ENCODE measurements at places on chromosomes 12 and 14.

DNA sequence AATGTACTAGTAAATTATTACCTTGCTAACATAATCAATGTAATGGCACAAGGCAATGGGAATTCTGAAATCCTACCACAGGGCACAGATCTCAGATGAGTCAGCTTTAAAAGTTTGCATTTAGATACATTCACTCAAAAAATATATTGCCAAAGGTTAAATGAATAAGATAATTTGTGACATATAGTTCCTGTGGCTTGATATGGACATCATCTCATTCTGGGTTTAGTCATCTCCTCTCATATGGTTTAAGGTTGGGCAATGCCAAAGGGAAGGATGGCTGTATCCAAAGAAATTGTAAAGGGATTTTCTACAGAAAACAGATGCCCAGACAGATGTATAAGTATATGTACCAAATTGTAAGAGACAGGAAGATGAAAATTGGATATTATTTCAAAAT, 1065.0 kb downstream of the LRFN5 start:
- no peak for DNase-seq

DNA sequence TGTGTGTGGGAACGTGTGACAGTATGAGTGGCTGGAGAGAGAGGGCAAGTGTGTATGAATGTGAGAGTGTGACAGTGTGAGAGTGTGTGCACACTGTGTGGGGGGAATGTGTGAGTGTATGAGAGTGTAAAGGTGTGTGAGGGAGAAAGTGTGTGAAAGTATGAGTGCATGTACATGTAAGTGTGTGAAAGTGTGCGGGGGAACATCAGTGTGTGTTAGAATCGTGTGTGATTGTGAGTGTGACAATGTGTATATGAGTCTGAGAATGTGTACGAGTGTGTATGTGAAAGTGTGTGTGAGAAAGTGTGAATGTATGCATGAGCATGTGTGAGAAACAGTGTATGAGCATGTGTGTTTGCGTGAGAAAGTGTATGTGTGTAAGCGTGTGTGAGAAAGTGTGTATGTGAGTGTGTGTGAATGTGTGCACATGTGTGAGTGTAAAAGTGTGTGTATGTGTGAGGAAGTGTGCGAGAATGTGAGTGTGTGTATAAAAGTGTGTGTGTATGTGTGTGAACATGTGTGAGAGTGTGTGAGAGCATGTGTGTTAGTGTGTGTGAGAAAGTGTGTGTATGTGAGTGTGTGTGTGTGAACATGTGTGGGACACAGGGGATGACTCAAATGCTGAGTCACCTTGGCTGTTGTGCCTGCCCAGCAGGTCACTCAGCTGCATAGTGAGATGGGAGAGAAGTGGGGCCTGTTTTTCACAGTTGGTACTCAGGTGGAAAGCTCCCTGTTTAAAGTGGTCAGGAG, 220.5 kb upstream of the TBX3 start:
- DNase-seq = no peak

GRCh38 chr12:108701779-108702441, 29.4 kb downstream of the CORO1C start:
- no peak for DNase-seq

DNA sequence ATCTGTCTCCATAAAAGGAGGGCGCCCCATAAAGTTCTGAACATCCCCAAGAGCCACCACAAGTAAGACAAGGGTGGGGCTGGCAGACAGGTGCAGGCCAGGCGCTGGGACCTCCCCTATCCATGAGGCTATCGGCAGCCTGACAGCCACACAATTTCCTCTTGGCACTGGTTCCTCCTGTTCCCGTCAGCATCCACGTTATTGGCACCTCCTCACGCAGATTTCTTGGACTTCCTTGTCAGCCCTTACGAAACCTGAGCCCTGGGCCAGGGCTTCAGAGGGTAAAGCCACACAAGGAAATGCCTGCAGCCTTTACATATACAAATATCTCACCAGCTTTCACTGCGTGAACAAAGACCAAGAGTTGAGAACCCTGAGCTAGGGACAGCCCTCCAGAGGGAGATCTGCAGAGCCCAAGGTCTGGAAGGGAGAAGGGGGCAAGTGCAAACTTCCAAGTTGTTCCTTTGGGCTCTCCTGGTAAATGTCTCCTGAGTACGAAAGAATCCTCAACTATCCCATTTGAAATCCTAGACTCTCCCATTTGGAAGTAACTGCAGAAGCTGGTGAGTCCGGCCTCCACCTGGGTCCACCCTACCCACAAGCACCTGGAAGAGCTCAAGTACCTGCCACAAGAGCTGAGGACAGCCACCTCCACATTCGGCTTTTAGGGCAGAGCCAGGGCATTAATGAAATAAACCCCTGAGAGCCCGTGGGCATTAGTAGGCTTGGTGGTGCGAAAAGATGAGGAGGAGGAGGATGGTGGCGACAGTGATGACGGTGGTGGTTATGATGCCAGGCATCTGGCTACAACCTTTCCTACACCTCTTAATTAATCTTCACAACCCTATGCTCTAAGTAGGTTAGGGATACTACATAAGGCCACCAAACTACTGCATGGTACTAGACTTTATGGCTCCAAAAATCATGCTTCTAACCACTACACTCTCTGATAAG, 5.5 kb upstream of the TC2N start:
- DNase-seq = no peak

- DNase-seq = no peak
Measured at GRCh38 chr12:50024805-50025186, 498 bp downstream of the RACGAP1 start.

DNA sequence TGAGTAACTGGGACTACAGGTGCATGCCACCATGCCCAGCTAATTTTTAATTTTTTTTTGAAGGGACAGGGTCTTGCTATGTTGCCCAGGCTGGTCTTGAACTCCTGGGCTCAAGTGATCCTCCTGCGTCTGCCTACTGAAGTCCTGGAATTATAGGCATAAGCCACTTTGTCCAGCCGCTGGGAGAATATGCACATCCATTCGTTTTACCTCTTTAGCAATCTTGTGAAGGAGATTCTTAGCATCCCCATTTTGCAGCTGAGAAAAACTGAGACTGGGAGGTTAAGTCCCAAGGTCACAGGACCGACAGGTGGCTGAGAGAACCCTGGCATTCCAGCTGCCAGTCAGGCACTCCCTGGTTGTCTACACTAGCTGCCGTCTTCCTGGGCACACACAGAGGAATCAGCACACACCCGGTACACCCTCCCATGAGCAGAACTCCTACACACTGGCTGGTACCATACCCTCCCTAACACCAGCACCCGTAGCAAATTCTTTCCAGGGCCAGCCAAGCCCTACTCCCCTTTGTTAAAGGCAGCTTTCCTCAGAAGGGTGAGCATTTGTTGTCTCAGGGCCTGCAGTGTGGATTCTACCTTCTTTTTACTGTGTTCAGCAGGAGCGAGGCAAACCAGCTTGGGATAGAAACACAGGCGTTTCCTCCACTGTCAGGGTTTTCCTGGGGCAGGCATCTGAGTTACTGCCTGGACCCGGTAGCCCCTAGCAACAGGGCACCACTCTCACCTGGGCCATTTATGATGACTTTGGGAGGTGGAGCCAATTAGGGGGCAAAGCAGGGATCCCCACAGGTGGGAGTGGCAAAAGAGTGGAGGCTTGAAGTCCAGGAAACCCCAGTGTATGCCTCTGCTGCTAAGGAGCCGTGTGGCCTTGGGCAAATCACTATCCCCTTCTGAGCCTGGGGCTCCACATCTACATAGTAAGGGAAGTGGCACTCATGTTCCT, 70.2 kb downstream of the IRF2BPL start:
- peak; percentile 26 for DNase-seq

- DNase-seq = no peak
Measured at GRCh38 chr14:59362513-59362912, 102.7 kb downstream of the GPR135 start.

DNA sequence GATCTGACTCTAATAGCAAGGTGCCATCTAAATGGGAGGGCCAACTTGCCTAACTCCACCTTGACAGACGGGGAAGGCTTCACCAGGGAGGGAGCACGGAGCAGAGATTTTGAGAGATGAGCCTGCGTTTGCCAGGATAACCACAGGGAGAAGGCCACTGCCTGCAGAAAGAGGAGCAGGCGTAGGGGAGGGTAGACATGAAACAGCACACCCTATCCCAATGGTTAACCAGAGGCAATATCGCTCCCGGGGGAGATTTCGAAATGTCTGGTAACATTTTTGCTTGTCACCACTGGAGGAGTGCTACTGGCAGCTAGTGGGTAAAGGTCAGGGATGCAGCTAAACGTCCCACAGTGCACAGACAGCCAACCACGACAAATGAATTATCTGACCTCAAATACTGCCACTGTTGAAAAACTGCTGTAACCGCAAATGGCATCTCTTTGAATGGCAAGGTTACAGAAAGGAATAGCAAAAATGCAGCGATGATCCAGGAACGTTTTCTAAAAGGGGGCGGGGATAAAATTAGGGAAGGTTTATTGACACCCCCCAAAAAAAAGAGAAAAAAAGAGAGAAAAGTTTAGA, 126.0 kb upstream of the ATF7IP start:
- peak; percentile 32 for DNase-seq

DNA sequence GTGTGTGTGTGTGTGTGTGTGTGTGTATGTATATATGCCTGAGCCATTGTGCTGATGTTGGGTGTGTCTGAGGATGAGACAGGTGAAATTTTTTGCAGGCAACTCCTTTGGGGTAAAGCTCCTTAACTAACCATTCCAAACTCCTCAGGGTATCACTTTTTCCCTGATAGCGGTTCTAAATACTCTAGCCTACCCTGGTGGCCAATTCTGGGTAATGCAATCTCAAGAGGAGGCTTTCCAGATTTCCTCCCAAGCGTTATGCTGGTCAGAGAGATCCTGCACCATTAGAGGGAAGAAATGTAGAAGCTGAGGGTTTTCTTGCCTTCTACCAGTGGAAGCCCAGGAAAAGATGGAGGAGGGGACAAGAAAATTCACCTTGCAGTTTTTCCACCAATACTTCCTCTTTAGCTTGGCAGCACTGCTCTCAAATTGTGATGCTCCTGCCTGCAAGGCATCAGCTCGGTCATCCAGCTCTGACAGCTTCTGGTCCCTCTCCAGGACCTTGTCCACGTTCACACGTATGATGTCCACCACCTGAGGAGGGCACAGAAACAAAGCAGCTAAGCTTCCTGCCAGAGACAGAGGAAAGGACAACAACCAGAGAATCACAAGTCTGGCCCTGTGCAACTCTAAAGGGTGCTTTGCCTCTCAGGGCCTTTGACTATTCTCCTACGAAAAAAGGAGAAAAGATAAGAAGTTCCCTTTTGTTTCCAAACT, 4.9 kb downstream of the VAMP1 start:
- peak; percentile 45 for DNase-seq

DNA sequence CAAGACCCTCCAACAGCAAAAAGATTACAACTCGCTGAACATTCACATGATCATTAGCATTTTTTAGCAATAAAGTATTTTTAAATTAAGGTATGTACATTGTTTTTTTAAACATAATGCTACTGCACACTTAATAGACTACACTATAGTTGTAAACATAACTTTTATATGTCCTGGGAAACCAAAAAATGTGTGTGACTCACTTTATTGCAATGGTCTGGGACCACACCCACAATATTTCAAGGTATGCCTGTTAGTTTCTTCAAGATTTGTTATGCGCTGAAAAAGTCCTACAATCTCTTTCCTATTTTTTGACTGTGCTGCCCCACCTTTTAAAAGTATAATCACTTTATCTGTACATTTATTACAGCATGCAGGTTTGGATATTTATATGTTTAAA, 30.4 kb upstream of the PCNX4 start:
- no peak for DNase-seq

DNA sequence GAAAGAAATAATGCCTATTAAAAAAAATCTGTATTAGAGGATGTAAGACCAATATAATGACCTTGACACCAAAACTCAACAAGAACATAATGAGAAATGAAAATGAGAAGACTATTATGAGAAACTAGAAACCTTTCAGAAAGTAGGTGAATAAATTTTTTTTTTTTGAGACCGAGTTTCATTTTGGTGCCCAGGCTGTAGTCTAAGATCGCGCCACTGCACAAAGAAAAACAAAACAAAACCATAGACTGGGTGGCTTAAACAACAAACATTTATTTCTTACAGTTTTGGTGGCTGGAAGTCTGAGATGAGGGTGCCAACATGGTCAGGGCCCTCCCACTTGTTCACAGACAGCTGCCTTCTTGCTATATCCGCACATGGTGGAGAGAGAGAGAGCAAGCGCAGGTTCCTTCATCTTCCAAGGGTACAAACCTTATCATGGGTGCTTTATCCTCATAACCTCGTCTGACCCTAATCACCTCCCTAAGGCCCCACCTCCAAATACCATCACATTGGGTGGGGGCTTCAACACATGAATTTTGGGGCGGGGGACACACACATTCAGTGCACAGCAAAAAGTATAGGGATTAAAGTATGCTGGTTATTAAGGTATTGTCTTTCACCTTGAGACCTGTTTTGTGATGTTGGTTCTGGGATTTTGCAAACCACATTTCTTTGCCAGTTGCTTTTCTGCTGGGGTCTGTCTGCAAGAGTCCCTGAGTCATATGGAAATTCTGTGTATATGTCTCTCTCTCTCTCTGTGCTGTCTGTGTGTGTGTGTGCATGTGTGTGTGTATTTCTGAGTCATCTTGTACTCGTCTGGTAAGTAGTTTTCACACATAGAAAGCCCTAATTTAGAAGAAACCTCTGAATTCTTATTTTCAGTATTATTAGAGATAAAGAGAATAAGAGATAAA, 26.2 kb downstream of the ZCRB1 start:
- peak; percentile 7 for DNase-seq

DNA sequence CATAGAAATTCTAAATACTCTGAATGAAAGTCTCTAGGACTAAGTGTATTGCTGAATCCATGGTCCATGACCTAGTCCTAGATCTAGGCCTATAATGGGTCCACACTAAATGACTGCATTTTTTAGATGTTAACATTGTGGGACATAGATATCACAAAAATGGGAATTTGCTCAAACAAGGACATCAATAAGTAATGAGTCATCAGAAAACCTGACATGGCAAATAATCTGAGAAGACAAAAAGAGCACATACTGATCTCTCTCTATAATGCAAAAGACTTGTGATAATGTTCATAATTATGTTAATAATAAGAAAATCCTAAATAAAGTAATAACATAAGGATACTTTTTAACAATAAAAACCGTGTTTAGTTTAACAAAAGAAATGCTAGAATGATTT, 1168.4 kb downstream of the FSCB start:
- DNase-seq = no peak

- no peak for DNase-seq
Measured at GRCh38 chr12:111427417-111428074, 21.8 kb downstream of the SH2B3 start.

DNA sequence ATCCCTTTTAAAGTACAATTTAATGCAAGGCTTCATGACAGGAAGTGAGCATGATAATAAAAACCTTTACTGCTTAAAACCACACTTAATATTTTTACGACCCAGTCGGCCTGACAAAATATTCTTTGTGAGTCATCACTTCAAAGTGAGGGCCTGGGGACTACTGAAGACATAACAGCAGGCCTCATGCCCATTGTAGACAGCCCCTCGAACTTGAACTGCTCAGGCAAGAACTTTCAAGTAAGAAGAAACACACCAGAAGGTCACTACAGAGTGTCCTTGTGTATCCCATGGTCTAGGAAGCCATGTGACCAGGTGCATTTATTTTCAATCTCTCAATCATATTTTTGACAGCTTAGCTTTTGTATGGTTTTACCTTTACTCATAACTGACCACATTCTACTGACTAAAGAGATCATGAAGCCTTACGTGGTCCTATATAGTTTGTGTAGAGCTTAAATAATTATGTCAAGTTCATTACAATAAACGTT, 61.4 kb upstream of the MANSC4 start:
- no peak for DNase-seq
